ENCODE measurements at places on chromosomes 6 and 20.

DNA sequence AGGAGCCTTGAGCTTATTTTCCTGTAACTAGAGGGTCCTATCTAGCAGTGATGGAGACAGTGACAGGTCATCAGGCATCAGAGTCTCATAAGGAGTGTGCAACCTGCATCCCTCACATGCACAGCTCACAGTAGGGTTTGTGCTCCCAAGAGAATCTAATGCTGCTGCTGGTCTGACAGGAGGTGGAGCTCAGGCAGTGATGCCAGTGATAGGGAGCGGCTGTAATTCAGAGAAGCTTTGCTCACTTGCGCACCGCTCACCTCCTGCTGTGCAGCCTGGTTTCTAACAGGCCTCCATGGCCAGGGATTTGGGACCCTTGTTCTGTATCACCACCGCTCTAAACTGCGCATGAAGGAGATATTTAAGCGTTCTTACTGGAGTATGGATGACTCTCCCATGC is 5.3 kb downstream of the KIF25 start:
- H3K4me1 ChIP-seq, result no peaks in the 10 kb centered on the region
- no peaks in the 10 kb centered on the region for H3K36me3 ChIP-seq

- no peaks in the 10 kb centered on the region for H3K27me3 ChIP-seq
- no peak for DNase-seq
- H3K27ac ChIP-seq, result peak overlapping the region; percentile 95
- peak overlapping the region; percentile 94 for H3K4me3 ChIP-seq
- peaks cover 13% of the 10 kb centered on the region for H3K4me1 ChIP-seq
These were observed 952 bp upstream of the BRPF3 start for GRCh38 chr6:36195471-36196112.

DNA sequence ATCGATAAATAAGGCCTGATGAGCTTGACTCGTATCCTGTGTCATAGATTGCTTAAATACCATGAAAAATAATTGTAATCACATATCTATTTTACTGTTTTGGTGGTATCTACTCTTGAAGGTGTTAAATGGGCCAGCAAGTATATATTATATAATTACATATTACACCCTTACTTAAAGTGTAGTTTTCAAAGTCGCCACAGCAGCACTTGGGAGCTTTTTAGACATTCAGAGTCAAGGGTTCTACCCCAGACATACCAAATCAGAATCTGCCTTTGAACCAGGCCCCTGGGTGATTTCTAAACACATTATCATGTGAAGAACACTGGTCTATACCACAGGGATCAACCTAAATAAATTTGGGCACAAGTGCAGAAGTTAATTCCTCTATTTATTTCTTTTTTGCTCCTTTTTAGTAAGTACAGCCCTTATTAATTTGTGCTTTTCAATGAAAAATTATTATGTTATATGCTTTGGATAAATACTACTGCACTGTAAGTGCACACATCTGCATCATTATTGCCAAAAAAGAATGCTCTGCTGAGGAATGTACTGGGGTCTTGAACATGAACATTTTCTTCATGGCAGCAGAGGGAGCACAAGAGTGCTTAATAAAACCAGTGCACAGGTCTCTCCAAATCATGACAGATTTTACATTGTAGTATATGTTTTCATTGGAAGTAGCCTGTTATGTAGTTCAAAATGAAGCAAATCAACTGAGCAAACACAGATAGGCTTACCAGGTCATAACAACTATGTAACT is 3.1 kb upstream of the ATXN1 start:
- peak overlapping the region; percentile 37 for H3K27ac ChIP-seq
- no peaks in the 10 kb centered on the region for H3K36me3 ChIP-seq
- H3K4me3 ChIP-seq, result no peak overlapping the region
- DNase-seq, result no peak
- peaks cover 24% of the 10 kb centered on the region for H3K4me1 ChIP-seq
- no peaks in the 10 kb centered on the region for H3K27me3 ChIP-seq

DNA sequence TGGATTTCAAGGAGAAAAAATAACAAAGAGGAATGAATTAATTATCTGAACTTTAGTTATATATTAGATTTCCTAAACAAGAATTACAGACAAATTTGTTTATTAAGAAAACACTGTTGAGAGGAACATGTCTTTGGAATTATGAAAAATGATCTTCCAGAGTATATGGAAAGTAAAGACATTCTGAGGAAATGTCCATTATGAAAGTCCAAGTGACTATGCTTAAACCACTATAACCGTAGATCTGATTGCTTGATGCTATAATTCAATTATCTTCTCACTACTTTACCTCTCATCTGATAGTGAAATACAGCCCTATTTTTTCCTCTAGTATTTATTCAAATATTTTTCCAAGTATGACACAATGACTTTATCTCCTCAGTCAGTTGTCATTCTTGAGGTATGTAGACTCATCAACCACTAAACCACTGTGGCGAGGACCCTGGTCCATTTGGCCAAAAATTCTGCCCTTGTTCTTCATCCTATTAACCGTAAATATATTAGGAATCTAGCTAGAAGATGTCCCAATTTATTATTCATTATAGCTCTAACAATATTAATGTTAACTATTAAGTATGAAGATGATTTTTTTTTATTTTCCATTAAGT is 37.3 kb upstream of the AHI1 start:
- H3K27me3 ChIP-seq, result no peaks in the 10 kb centered on the region

DNA sequence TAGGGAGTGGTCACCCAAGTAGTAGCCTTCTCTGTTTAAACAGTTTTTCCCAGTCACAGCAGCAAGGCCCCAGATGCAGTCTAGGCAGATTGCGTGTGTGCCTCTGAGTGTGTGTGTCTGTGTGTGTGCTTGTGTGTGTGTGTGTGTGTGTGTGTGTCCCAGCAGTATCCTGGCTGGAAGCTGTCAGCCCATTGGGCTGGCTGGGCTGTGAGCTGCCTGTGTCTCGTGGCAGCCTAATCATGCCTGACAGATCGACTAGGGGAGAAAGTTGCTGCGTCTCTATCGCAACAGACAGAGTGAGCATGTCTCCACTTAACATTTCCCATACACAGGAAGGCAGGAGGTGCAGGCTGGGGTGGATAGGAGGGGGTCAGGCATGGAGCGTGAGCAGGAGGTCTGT is 42.9 kb upstream of the LRFN2 start:
- no peaks in the 10 kb centered on the region for H3K36me3 ChIP-seq
- no peaks in the 10 kb centered on the region for H3K4me1 ChIP-seq
- H3K4me3 ChIP-seq, result no peak overlapping the region
- no peak for DNase-seq
- H3K27me3 ChIP-seq, result no peaks in the 10 kb centered on the region

DNA sequence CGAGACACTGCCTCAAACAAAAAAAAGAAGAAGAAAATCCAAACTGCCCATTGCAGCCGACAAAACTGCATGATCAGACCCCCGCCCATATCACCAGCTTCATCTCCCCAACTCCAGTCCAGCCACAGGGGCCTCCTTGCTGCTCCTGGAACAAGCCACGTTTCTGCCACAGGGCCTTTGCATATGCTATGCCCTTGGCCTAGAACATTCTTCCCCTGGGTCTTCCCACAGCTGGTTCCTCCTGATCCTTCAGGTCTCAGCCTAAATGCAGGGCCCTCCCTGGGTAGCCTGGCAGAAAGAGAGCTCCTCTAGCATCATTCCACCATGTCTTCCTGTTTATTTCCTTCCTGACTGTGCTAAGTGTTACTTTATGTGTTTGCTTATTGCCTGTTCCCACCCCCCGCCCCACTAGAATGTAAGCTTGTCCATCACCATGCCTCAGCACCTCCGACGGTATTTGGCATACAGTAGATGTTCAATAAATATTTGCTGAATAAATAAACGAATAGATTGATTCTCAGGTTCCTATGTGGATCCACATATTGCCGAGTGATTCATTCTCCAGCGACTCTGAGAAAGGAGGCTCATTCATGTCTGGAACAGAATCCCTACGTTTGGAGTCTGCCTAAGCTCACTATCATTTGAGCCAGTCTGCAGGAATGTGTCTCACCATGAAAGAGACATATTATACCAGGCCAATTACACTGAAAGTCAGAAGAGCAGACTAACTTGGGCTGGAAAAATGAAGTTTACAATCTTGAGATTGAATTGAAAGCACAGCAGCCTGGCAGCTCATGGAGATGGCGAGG is 56.1 kb downstream of the NFATC2 start:
- no peak overlapping the region for H3K27ac ChIP-seq
- peak overlapping the region; percentile 41 for H3K4me3 ChIP-seq
- no peaks in the 10 kb centered on the region for H3K4me1 ChIP-seq
- H3K27me3 ChIP-seq, result no peaks in the 10 kb centered on the region
- no peaks in the 10 kb centered on the region for H3K36me3 ChIP-seq
- DNase-seq, result no peak

DNA sequence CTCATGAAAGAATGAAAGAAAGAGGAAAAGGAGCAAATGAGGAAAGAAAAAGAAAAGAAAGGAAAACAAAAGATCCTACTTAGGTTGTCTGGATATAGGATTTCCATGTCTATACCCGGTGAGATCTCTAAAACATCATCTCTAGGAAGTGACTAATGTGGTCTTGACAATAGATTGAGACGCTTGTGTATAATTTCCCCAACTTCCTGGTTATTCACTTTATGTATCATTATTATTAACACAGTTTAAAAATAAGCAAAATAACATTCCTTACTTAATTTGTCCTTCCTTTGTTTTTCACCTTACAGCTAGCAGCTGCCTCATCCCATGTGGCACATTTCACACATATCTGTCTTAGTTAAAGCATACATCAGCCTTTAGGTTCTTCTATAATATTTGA is 27.0 kb downstream of the LAMA4 start:
- no peak for DNase-seq
- H3K27ac ChIP-seq, result peak overlapping the region; percentile 47
- no peak overlapping the region for H3K4me3 ChIP-seq
- H3K36me3 ChIP-seq, result no peaks in the 10 kb centered on the region
- peaks cover 3% of the 10 kb centered on the region for H3K4me1 ChIP-seq

DNA sequence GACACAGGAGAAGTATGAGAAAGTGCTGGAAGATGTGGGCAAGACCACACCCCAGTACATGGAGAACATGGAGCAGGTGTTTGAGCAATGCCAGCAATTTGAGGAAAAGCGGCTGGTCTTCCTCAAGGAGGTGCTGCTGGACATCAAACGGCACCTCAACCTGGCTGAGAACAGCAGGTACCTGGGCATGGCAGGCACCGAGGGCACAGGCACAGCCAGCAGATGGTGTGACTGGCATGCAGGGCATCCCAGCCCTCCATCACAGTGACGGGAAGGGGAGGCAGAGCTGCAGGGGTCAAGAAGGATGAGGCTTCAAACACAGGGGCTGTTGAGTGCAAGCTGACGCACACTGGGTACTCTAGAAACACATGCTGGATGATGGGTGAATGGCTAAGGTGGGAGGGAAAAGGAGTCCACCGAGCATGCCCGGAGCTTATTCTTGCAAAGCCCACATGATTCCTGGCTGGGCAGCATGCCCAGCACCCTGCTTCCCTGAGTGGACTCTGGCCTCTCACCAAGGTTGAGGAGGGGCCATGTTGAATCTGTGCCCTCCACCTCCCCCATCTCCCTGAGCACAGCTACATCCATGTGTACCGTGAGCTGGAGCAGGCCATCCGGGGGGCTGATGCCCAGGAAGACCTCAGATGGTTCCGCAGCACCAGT is 26.3 kb downstream of the SPDEF start:
- H3K4me1 ChIP-seq, result no peaks in the 10 kb centered on the region
- no peak overlapping the region for H3K4me3 ChIP-seq
- no peaks in the 10 kb centered on the region for H3K36me3 ChIP-seq
- no peaks in the 10 kb centered on the region for H3K27me3 ChIP-seq
- no peak for DNase-seq

- H3K27ac ChIP-seq, result no peak overlapping the region
- H3K36me3 ChIP-seq, result no peaks in the 10 kb centered on the region
- no peaks in the 10 kb centered on the region for H3K27me3 ChIP-seq
- no peak overlapping the region for H3K4me3 ChIP-seq
- no peaks in the 10 kb centered on the region for H3K4me1 ChIP-seq
These were observed 138.3 kb downstream of the ANKRD60 start for GRCh38 chr20:58090161-58090560.

DNA sequence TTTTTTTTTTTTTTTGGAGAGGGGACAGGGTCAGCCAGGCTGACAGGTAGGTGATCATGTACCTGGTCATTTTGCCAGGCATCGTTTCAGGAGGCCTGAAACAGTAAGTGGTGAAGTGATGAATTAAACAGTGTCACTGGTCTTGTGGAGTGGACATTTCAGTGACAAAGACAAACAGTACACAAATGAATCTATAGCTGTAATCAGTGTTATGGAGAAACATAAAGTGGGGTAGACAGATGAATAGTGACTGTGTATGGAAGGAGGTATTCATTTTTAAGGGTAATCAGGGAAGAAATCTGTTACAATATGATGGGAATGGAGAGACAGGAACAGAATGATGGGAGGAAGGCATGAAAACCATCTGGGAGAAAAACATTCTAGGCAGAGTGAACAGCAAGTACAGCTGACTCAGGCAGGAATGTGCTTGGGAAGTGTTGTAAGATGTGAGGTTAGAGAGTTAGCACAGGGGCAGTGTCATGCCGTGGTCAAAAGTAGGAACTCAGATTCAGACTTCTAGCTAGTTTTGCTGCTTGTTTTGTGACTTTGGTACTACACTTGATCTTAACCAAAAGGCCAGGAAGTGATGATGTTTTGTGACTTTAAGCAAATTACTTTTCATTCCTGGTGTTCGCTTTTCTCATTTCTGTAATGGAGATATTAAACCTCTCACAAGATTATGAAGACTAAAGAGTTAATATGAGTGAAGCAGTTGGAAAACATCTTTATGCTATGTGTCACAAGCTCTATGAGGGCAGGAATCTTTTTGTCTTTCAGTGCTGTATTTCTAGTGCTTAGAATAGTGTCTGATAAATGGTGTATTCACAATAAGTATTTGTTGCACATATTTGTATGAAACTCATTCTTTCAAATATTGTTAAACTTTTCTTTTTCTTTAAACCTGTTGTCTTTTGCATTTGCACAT is 43.4 kb downstream of the QKI start:
- H3K4me3 ChIP-seq, result no peak overlapping the region
- no peaks in the 10 kb centered on the region for H3K27me3 ChIP-seq
- peak; percentile 65 for DNase-seq

- no peak overlapping the region for H3K27ac ChIP-seq
- no peak overlapping the region for H3K4me3 ChIP-seq
- no peak for DNase-seq
- no peaks in the 10 kb centered on the region for H3K36me3 ChIP-seq
- H3K4me1 ChIP-seq, result no peaks in the 10 kb centered on the region
These were observed 6.5 kb upstream of the SLC17A4 start for GRCh38 chr6:25748049-25748448.

- H3K27ac ChIP-seq, result no peak overlapping the region
- no peak overlapping the region for H3K4me3 ChIP-seq
- no peaks in the 10 kb centered on the region for H3K4me1 ChIP-seq
- DNase-seq, result no peak
These were observed 348.7 kb downstream of the CD83 start for GRCh38 chr6:14466278-14466677.

- no peak for DNase-seq
- no peak overlapping the region for H3K27ac ChIP-seq
- no peaks in the 10 kb centered on the region for H3K27me3 ChIP-seq
These were observed 140.8 kb upstream of the PHACTR3 start for GRCh38 chr20:59463541-59463940.

Data from ascending aorta (tissue), 2 donors.